Sigmoid colon (tissue), 7 donors: ENCODE measurements at places on chromosomes 13 and 19. TPM values are rescaled to one million over a fixed set of nuclear protein-coding genes. Genes with fewer than 3 reads are reported as not detected.

DNA sequence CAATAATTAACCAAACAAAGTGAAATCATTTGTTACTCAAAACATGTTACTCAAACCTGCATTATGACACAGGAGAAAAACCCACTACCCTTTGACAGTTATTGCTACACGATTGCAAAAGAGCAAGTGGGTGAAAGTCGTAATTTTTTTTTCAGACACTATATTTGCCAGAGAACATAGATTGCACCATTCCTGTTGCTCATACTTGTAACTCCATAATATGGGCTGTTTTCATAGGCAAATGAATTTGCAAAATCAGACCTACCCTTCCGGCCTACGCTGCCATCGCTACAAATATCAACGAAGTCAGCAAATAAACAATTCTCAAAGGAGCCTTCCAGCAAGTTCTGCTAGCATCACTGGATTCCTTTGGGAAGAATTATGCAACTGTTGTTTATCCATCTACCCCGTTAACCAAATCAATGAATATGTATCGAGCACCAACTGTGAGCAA is 396.5 kb downstream of the IRS2 start:
- no peaks in the 10 kb centered on the region for H3K27me3 ChIP-seq
- DNase-seq, result no peak
- H3K27ac ChIP-seq, result no peak overlapping the region
- no peaks in the 10 kb centered on the region for H3K36me3 ChIP-seq

GRCh38 chr19:45762870-45763631 is 6.0 kb downstream of the SIX5 start:
- no peaks in the 10 kb centered on the region for H3K27me3 ChIP-seq
- peak; percentile 64 for DNase-seq
- H3K4me3 ChIP-seq, result no peak overlapping the region
- peak overlapping the region; percentile 97 for H3K27ac ChIP-seq

KL gene
- polyA plus RNA-seq, result 1.2 TPM

GJB6 gene
- polyA plus RNA-seq, result 0.32 TPM

ZNF260 gene
- 1.8 TPM for polyA plus RNA-seq

GRCh38 chr13:94212196-94212595 is 267.3 kb downstream of the DCT start:
- no peak overlapping the region for H3K27ac ChIP-seq
- no peak overlapping the region for H3K4me3 ChIP-seq
- no peaks in the 10 kb centered on the region for H3K4me1 ChIP-seq
- no peaks in the 10 kb centered on the region for H3K36me3 ChIP-seq

SHISA7 gene
- not detected for polyA plus RNA-seq

ZSCAN4 gene
- polyA plus RNA-seq, result not detected

TJP3 gene
- polyA plus RNA-seq, result 168 TPM

DNA sequence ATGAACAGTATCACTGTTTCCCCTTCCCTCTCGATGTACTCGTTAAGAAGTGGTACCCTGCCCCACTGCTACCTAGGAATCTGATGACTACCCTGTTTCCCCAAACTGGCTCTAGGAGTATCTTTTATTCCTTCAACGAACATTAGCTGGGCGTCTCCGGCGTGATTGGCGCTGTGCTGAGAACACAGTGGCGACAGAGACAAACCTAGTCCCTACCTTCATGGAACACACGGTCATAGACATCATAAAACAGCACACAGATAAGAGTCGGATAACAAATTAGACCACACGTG is 730 bp downstream of the SYMPK start:
- DNase-seq, result no peak
- peaks cover 9% of the 10 kb centered on the region for H3K36me3 ChIP-seq
- H3K4me3 ChIP-seq, result peak overlapping the region; percentile 95

FOXA3 gene
- polyA plus RNA-seq, result 28.1 TPM

DNA sequence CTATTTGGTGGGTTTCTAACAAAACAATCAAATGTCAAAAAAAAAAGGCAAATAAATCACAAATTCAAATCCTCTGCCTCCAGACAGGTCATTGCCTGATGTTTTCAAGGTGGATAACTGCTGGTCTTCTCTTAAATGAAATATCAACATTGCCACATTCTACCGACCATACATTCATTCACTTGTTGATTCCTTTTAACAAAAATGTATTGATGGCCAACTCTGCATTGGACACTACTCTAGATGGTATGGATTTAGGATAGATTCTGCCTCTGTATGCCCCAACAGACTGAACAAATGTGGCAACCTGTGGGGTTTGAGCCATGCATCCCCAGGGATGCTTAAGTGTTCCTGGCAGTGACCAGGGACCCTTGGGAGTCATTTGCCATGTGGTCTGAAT is 87.6 kb upstream of the STK24 start:
- no peak overlapping the region for H3K27ac ChIP-seq
- no peaks in the 10 kb centered on the region for H3K36me3 ChIP-seq
- H3K4me3 ChIP-seq, result no peak overlapping the region
- H3K4me1 ChIP-seq, result no peaks in the 10 kb centered on the region
- no peak for DNase-seq

FAM83E gene
- 125 TPM for polyA plus RNA-seq

DNA sequence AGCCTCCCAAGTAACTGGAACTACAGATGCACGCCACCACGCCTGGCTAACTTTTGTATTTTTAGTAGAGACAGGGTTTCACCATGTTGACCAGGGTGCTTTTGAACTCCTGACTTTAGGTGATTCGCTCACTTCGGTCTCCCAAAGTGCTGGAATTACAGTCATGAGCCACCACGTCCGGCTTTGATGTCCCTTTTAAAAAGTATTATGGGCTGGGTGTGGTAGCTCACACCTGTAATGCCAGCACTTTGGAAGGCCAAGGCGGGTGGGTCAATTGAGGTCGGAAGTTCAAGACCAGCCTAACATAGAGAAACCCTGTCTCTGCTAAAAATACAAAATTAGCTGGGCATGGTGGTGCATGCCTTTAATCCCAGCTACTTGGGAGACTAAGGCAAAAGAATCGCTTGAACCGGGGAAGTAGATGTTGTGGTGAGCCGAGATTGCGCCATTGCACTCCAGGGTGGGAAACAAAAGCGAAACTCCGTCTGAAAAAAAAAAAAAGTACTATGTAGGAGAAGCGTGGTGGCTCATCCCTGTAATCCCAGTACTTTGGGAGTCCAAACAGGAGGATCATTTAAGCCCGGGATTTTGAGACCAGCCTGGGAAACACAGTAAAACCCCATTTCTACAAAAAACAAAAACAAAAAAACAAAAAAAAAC is 22.8 kb upstream of the ERVV-1 start:
- no peak overlapping the region for H3K27ac ChIP-seq
- H3K4me1 ChIP-seq, result peaks cover 25% of the 10 kb centered on the region
- H3K27me3 ChIP-seq, result no peaks in the 10 kb centered on the region
- H3K4me3 ChIP-seq, result no peak overlapping the region
- DNase-seq, result no peak

GPR12 gene
- 0.03 TPM for polyA plus RNA-seq

CGB2 gene
- polyA plus RNA-seq, result not detected

DNA sequence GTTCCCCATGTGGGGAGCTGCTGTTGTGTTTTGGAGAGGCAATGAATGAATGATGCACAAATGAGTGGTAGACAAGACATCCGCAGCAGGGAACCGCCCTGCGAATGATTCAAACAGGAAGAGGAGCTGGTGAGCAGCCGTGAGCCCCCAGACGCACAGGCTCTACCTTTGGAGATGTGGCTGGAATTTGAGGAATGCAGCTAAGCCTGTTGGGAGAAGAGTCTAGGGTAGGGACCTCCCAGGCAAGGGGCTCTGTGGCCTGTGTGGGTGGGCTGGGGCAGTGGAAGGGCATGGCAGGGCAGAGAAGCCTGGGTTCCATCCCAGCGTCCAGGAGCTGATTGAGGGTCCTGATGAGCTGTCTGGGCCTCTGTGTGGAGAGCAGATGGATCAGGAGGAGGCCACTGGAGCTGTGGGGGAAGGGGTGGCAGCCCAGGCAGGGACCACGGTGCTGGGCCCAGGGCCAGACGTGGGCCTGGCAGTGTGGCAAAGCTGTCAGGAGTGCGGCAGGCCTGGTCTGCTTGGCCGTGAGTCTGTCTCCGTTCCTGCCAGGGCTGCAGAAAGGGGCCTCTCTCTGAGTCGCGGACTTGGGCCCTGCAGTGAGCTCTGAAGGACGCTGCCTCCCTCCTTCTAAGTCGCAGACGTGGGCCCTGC is 41.8 kb upstream of the DCUN1D2 start:
- no peaks in the 10 kb centered on the region for H3K4me1 ChIP-seq
- DNase-seq, result peak; percentile 56
- H3K27me3 ChIP-seq, result no peaks in the 10 kb centered on the region
- H3K4me3 ChIP-seq, result no peak overlapping the region

ZNF552 gene
- 13.6 TPM for polyA plus RNA-seq

PLA2G4C gene
- polyA plus RNA-seq, result 6.0 TPM

DNA sequence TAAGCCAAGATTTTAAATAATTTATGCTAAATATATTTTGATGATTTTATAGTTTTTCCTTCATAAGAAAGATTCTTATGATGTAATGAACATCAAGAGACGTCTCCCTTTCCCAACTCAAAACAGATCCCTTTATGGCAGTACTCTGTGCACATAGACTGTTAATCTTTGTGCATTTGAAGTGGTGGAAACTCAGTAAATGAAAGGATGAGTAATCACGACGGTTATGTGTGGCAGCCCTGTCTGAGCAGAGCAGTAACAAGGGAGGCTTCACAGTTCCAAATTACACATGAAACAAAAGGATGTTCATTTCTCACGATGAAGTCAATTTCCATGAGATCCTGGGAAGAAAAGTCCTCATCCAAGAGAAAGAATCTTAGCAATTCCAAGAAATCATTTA is 498.1 kb downstream of the KLF5 start:
- H3K36me3 ChIP-seq, result no peaks in the 10 kb centered on the region
- H3K27me3 ChIP-seq, result no peaks in the 10 kb centered on the region
- H3K4me1 ChIP-seq, result no peaks in the 10 kb centered on the region

ADPRHL1 gene
- 1.2 TPM for polyA plus RNA-seq

GRCh38 chr19:6754136-6754535 is 13.1 kb downstream of the SH2D3A start:
- no peak for DNase-seq
- H3K4me1 ChIP-seq, result no peaks in the 10 kb centered on the region
- H3K36me3 ChIP-seq, result peaks cover 10% of the 10 kb centered on the region
- peak overlapping the region; percentile 67 for H3K27ac ChIP-seq

GRCh38 chr13:113091891-113092775 is 13.5 kb upstream of the F7 start:
- DNase-seq, result no peak
- no peaks in the 10 kb centered on the region for H3K4me1 ChIP-seq
- no peak overlapping the region for H3K4me3 ChIP-seq

DNA sequence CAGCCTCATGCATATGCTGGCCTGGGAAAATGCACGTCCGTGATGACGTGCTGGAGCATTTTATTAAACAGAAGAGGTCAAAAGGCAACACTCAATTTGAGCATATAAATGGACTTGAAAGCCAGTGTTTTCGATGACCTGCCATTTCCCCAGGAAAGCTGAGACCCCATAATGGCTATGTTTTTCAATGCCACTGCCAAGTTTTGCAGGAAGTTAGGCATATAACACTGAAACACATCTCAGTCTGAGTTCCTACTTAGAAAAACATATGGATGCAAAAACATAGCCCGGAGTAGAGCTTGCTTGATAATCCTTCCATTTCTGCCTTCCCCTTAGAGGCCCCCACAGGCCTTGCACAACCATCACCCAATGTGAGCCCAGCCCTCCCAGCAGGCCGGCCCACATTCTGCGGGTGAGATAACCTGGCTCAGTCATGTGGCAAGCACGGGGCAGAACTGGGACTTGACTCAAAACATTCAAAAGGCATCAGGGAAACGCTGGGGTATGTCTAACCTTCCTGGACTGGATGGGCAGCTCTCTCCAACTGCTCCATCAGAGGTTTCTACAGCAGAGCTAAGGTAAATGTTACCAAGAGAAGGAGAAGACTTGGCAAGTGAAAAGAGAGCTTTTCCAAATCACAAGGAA is 24.9 kb downstream of the EPS15L1 start:
- peaks cover 35% of the 10 kb centered on the region for H3K4me1 ChIP-seq
- no peaks in the 10 kb centered on the region for H3K27me3 ChIP-seq
